ENCODE measurements at places on chromosomes 5 and 9.
A peak's percentile ranks its signal among the peaks of the same experiment; 100 is the strongest.

DNA sequence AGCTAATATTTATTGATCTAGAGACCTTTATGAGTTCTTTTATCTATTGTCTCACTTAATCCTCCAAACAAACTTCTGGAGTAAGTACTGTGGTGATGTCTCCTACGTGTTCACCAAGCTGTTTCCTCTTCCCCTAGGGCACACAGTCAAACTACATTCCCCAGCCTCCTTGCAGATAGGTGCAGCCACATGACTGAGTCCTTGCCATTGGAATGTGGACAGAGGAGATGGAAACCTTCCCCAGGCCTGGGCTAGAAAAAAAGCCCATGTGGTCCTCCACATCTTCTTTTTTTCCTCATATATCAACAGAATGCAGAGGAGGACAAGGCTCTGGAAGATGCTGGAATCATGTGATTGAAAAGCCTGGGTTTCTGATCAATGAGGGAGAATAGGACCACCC, 88.0 kb downstream of the ANKRD55 start:
- no peak for DNase-seq

GRCh38 chr5:68443091-68443490, 227.5 kb downstream of the PIK3R1 start:
- no peak for DNase-seq

DNA sequence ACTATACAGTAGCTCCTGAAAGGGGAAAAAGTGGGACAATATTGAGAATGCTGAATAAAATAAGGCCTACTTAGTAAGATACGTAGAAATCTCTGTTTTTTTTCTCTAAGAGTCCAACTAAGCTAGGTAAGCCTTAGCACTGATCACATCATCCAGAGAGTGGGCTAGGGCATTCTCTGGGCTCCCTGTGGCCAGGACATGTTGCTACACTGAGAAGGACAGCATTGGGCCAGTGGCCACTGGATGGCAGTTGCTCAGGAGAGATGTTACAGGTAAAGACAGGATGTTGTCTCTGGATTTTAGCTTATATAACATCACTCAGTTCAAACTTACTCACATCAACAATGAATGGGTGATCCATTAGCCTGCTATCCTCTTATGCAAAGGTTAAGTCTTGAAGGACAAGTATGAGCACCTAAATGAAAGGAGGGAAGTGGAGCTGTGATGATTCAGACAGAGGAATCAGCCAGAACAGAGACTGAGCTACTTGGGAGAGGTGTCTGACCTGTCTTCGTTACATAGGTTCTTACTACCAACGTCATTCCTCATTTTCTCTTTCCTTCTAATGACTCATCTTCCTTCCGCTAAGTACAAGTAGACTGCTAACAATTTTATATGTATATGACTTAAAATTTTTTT, 226.6 kb upstream of the ADCY2 start:
- DNase-seq = no peak

DNA sequence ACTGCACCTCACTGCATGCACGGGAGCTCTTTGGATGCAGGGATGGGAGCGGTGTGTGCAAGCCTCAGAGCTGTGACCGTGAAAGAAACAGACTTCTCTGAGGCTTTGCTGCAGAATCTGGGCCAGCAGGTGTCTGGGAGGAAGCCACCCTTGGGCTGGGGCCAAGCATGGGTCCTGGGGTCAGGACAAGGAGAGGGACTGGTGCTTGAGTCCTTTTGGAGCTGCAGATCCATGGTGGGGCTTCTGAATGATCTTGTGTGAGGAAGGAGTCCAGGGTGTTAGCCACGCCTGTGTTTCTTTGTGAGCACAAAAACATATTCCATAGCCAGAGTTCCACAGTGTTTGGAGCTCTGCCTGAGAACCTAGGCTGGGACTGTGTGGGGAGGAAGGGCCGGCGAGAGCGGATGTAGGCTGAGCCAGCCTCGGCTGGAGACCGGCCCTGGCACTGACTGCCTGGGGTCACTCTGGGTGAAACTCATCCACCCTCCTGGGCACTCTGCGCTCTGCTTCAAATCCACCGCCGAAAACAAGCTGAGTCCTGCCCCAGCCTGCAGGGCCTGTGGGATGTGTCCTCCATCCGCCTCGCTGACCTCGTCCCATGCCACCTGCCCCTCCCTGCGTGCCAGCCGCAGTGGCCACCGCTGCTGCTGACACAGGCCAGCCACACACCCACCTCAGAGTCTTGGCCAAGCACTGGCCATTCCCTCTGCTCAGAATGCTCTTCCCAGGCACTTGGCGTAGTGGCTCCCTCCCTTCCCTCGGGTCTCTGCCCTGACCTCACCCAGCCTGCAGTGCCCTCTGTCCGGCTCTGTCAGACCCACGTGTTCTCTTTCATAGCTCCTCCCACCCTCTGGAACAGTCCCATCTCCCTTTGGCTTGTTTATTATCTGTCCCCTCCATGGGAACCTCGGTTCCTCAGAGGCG, 26.7 kb downstream of the ERGIC1 start:
- no peak for DNase-seq

- DNase-seq = no peak
Observed at GRCh38 chr5:73974871-73975360, 348.9 kb downstream of the ARHGEF28 start.

GRCh38 chr5:52069997-52070396, 686.7 kb downstream of the ISL1 start:
- no peak for DNase-seq

DNA sequence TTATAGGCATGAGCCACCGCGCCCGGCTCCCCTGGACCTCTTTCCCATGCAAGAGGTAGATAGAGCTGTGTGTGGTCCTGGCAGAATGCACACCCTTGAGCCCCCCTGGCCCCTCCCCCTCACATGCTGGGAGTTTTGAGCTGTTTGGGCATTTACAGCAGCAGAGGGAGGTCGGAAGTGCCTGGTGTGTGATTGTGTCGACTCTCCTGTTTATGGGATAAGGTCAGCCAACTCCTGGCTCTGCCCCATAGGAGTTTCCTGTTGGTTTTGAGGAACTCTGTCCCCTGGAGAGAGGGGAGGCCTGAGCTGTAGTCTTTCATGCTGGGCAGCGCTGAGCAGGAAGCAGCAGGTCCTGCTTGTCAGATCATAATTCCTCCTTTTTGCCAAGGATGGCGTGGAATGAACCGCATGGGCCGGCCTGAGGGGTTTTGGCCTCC, 6.0 kb downstream of the LRRC8A start:
- DNase-seq = no peak

DNA sequence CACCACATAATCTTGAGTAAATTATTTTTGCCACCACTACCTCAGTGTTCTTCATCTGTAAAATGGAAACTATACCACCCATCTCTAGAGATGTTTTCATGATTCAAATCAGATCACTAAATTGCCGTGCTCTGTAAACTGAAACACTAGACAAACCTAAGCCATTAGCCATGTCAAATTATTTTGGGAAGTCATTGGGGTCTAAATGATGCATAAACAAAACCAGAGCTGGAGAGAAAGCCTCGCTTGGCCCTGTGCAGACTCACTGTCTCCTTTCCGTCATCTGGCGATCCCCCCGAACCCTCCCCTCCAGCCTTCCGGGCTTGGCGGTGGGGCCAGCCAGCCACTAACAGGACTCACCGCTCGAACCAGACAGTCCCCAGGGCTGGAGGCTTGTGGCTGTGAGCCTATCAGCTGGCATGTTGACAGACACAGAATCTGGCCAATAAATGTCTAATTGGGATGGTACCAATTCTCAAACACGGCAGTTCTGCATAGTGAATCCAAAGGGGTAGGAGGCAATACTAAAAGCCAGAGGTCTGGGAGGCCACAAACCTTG, 256.5 kb downstream of the SEC61B start:
- DNase-seq = no peak

DNA sequence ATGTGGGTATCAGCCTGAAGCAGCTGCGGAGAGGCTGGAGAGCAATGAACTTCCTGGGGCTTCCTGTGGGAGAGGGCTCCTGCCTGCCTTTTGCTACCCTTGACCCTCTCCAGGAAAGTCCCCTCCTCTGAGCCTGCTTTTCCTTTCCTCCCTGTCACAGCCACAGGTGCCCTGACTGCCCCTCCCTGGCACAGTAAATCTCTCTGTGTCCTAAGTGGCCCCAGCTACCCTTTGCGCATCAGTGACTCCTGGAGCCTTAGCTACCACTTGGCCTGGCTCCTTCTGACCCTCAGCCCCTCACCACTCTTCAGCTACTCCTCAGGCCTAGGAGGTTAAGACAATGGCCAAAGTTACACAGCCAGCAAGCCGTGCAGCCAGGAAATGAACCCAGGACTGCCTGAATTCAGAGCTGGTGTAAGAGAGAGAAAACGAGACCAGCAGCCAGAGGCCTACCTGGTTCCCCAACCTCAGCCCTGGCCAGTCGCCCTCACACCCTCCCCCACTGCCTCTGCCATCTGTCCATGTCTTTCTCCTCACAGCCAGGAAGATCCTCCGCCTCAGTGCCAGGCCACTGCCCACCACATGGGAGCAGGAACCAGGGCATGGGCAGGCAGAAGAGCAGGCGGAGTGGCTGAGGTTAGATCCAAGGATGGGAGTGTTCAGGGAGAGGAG, 18.6 kb downstream of the CNTFR start:
- no peak for DNase-seq

- DNase-seq = no peak
Observed at GRCh38 chr5:127969651-127970050, 113.9 kb upstream of the SLC12A2 start.

DNA sequence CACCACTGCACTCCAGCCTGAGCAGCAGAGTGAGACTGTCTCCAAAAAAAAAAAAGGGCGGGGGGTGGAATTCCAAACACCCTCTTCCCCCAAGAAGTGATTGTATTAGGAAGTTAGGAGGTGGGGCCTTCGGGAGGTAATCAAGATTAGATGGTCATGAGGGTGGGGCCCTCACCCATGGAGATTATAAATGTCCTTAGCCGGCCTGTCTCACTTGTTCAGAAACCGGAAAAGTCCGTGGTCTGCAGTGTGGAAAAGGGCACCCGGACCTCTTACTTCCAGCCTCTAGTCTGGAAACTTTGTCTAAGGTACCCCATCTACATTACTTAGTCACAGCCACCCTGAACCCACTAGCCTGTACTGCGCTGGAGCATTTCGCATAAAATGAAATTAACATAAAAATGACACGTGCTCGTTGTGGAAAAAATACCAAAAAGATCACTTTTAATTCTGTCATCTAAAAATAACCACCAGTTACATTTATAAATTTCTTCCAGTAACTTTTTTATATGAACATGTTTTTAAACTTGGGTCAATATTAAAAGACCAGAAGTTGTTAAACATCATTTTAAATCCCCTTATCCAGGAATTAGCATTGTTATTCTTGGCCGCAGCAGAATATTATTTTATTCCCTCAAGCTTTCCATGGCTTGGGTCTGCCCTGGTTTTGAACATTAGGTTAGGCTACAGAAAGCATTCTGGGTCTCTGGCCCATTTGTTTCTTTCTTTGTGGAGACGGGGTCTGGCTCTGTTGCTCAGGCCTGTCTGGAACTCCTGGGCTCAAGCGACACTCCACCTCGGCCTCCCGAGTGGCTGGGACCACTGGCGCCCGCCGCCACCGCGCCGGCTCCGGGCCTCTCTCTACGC, 1.2 kb upstream of the CKS2 start:
- DNase-seq = no peak

DNA sequence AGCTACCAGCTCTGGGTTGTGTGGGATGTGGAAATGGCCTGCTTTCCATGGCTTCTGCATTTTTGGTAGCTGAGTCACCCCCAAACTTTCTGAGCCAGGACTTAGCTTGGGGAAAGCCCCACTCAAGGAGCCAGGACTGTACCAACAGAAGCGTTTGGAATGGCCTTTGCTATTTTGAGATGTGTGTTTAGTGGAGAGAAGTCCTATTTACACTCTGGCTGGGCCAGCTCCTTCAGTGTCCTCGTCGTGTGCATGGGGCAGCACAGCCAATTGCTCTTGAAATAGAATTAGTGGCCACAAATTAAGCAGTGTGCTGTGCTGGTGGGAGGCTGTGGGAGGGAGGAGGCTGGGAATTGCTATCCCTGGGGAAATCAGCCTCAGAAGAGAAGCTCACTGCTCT, 51.6 kb downstream of the ENTREP1 start:
- DNase-seq = no peak

- DNase-seq = no peak
Observed at GRCh38 chr9:123998278-123998925, 13.2 kb upstream of the LHX2 start.

DNA sequence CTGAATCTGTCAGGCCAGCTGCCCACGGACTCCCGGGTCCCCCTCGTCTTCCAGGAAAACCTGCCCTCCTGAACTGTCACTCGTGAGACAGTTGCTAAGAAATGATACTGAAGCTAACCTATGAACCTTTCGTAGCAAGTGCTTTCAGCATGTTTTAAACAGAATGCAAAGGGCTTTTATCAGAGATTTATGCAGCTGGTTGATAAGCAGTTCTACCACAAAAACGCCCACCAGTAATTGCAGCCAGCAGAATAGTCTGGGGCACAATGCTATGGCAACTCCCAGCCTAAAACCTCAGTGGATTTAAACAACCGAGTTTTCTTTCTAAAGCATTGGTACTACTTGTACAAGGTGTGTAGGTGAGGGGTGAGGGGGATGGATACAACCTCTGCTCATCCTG, 97.5 kb downstream of the IRX2 start:
- DNase-seq = no peak

GRCh38 chr9:77194423-77194822, 17.1 kb downstream of the VPS13A start:
- DNase-seq = no peak

DNA sequence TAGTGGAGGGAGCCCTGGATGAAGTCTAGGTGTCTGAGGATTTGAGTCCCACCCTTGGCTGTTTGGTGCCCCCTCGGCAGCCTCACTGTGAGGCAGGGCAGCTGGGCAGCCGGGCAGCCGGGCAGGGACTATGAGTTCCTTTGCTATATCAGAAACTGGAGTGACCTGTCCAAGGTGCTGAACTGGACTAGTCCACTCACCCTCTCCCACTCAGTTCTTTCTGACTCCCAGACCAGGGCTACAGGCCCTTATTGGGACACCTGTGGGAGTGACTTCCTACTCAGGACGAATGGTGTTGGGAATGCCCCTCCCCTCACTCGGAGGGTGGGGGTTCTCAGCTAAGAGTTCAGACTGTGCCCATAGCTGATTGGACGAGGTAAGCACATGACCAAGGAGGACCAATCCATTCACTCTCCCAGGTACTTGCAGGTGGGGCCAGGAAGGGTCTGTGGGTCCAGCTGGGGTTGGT, 34.1 kb upstream of the RAPGEF1 start:
- peak; percentile 75 for DNase-seq

- DNase-seq = peak; percentile 28
Observed at GRCh38 chr9:19231126-19231903, 822 bp downstream of the DENND4C start.

GRCh38 chr5:160071516-160071915, 47.7 kb downstream of the PWWP2A start:
- DNase-seq = no peak

DNA sequence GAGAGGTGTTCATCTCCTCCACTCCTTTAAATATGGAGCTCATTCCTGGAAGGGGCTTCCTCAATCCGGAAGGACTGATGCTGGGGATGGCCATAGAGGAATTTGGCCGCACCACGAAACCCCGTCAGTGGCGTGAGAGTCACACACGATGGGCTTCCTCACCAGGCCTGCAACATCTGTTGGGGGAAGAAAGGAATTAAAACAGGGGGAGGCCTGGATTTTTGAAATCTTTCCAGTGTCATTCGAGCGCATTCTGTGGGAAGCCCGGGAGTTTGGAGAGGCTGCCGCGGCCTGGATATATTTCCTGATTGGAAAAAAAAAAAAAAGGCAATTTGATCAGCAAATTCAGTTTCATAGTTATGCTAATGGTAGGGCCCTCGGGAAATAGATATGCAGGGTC, 76.3 kb upstream of the ORM1 start:
- DNase-seq = no peak

- no peak for DNase-seq
Observed at GRCh38 chr9:126654124-126654523, 40.4 kb downstream of the LMX1B start.
